ENCODE measurements at places on chromosomes 2 and 18.

GRCh38 chr2:136016836-136017235 is 31.4 kb upstream of the DARS1 start:
- DNase-seq, result no peak

GRCh38 chr2:9141706-9142460 is 64.7 kb upstream of the ASAP2 start:
- DNase-seq, result no peak

- peak; percentile 73 for DNase-seq
These were observed at the start of gene SP140 for GRCh38 chr2:230225486-230225885. Gene SP140 (plus strand): TSS chr2:230225736. CDS start chr2:230225845, 109 bp downstream.

GRCh38 chr18:25743646-25744151 is 346.7 kb downstream of the SS18 start:
- no peak for DNase-seq

- DNase-seq, result no peak
These were observed 34.8 kb upstream of the ASXL2 start for GRCh38 chr2:25912851-25913695.

GRCh38 chr18:37624318-37624717 is 58.7 kb upstream of the CELF4 start:
- DNase-seq, result no peak

GRCh38 chr18:55544014-55544413 is 44.0 kb downstream of the TCF4 start:
- no peak for DNase-seq

GRCh38 chr2:199024224-199024623 is 433.5 kb downstream of the SATB2 start:
- DNase-seq, result no peak

DNA sequence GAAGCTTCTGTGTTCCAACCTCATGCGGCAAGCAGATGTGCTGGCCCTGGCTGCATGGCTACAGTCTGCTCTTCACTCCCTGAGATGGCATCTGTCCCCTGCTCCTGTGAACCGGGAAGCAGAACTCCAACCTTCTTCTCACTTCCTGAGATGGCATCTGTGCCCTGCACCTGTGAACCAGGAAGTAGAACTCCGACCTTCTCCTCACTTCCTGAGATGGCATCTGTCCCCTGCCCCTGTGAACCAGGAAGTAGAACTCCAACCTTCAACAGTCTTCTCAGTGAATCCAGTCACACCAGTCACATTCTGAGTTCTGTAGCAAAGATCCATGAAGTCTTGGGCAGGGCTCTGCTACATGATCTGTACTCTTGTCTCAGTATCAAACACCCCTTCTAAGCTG is 887.2 kb upstream of the KLHL29 start:
- DNase-seq, result no peak
